ENCODE measurements at places on chromosomes 12 and 14.

- no peaks in the 10 kb centered on the region for H3K36me3 ChIP-seq
- H3K27ac ChIP-seq: no peak overlapping the region
- H3K27me3 ChIP-seq: no peaks in the 10 kb centered on the region
- no peaks in the 10 kb centered on the region for H3K4me1 ChIP-seq
- no peak for DNase-seq
These were observed 1472.5 kb upstream of the SEL1L start for GRCh38 chr14:83006121-83006670.

GRCh38 chr12:118543651-118544050 is 167.3 kb downstream of the SUDS3 start:
- H3K36me3 ChIP-seq: no peaks in the 10 kb centered on the region
- H3K4me1 ChIP-seq: no peaks in the 10 kb centered on the region
- no peak for DNase-seq
- H3K27ac ChIP-seq: no peak overlapping the region

- H3K27ac ChIP-seq: no peak overlapping the region
- H3K27me3 ChIP-seq: no peaks in the 10 kb centered on the region
- H3K4me3 ChIP-seq: no peak overlapping the region
- no peaks in the 10 kb centered on the region for H3K4me1 ChIP-seq
- no peaks in the 10 kb centered on the region for H3K36me3 ChIP-seq
These were observed 108.6 kb downstream of the BCL11B start for GRCh38 chr14:99163446-99163845.

DNA sequence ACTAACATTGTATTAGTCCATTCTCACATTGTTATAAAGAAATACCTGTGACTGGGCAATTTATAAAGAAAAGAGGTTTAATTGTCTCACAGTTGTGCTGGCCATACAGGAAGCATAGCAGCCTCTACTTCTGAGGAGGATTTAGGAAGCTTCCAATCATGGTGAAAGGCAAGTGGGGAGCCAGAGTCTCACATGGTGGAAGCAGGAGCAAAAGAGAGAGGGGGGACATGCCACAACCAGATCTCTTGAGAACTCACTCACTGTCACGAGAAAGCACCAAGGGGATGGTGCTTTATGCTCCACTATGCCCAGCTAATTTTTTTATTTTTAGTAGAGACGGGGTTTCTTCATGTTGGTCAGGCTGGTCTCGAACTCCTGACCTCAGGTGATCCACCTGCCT is 13.3 kb downstream of the OS9 start:
- H3K27ac ChIP-seq: no peak overlapping the region
- no peaks in the 10 kb centered on the region for H3K27me3 ChIP-seq
- no peak for DNase-seq
- H3K4me1 ChIP-seq: no peaks in the 10 kb centered on the region

DNA sequence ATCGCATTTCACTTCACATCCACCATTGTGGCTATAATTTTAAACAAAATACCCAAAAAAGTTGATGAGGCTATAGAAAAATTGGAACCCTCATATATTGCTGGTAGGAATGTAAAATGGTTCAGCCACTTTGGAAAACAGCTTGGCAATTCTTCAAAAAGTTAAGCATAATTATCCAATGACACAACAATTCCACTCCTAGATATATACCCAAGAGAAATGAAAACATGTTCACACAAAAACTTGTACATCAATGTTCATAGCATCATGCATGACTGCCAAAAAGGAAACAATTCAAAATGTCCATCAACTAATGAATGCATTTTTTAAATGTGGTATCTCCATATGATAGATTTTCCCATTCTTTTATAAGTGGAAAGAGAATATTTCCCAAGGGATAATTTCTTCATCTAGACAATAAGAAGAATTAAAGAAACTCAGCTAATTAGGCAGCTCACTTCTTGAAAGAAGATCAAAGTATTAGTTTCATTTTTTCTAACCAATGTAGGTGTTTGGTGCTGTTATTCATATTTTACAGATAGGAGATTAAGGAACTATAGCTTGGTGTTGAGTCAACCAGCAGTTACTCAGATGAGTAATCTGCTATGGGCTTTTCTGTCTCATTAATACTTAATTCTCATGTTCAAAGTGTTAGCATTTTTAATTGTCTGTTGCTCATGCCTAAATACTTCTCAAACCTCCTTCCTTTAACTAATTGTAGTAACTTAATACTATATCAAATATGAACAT is 32.8 kb downstream of the YEATS4 start:
- H3K27me3 ChIP-seq: no peaks in the 10 kb centered on the region
- DNase-seq: no peak
- no peaks in the 10 kb centered on the region for H3K36me3 ChIP-seq
- H3K4me1 ChIP-seq: no peaks in the 10 kb centered on the region

- no peak for DNase-seq
- H3K36me3 ChIP-seq: no peaks in the 10 kb centered on the region
These were observed 114.2 kb downstream of the DHRS2 start for GRCh38 chr14:23750357-23750756.

- H3K27me3 ChIP-seq: no peaks in the 10 kb centered on the region
- no peak for DNase-seq
- H3K36me3 ChIP-seq: no peaks in the 10 kb centered on the region
- peaks cover 4% of the 10 kb centered on the region for H3K4me1 ChIP-seq
- H3K27ac ChIP-seq: no peak overlapping the region
These were observed 198.5 kb downstream of the ATP23 start for GRCh38 chr12:58139894-58140293.

DNA sequence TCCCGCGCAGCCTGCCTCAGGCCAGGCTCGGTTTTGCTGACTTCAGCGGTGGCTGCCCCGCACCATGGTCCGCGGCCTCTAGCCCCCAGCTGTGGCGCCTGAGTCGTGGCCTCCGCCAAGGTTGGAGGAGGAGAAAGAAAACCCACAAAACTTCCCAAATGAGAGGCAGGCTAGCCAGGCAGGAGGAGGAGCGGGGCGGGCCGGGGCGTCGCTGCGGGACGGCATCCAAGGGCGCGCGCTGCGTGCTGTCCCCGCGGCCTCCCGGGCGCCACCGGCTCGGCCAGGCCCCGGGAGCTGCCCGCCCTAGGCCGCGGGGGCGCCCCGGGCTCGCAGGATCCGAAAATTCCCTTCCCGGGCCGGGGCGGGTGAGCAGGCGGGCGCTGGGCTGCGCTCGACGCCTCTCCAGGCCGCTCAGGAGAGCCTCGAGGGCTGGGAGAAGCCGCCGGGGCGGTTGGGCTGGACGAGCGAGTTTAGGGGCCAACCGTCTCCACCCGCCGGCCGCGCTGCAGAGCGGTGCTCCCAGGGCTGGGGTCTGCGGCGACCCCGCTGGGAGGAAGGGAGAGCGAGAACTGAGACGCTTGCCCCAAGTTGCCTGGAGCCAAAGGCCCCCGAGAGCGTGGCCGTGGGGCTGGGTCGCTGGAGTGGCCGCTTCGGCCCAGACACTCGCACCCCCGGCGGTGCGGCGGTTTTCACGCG is at the start of gene EFS:
Gene EFS (minus strand): TSS at position 137 of the 696 bp plus-strand sequence. CDS start 147 bp downstream, outside the sequence.
- H3K4me1 ChIP-seq: peaks cover 22% of the 10 kb centered on the region
- no peaks in the 10 kb centered on the region for H3K27me3 ChIP-seq
- H3K4me3 ChIP-seq: peak within 1 kb of the TSS; percentile 69
- H3K27ac ChIP-seq: peak within 1 kb of the TSS; percentile 85

DNA sequence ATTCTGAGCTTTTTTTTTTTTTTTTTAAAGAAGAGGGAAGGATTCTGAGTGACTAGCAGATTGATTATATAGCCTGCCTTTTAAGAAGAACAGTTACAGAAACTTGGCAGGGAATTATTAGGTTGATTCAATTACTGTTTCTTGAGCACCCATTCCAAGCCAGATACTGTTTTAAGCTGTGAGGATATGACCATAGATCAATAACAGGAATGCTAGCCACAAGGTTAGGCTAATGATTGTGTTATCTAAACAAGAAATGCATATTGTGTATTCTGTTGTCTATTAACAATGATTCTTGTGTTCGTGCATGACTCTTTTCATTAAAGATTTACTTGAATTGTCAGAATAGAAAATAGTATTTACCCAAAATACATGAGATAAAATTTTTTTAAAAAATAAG is 67.1 kb downstream of the PRORP start:
- no peaks in the 10 kb centered on the region for H3K4me1 ChIP-seq
- H3K36me3 ChIP-seq: no peaks in the 10 kb centered on the region
- H3K27me3 ChIP-seq: no peaks in the 10 kb centered on the region
- no peak overlapping the region for H3K4me3 ChIP-seq
- H3K27ac ChIP-seq: no peak overlapping the region

DNA sequence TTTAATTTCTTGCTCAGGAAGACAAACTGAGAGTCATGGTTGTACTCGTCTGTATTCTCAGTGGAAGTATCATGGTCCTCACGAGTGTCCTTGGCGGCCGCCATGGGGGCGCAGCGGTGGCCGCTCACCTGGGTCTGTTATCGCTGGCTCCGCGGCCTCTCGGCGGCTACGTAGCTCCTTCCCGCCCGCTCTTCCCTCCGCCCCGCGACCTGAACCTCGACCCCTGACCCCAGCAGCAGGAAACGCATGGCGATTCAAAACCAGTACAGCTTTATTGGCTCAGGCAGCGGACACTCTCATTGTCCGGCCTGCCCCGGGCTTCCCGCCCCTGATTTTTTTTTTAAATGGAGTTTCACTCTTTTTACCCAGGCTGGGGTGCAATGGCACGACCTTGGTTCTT is 80.8 kb downstream of the E2F7 start:
- no peak for DNase-seq
- no peaks in the 10 kb centered on the region for H3K27me3 ChIP-seq
- H3K36me3 ChIP-seq: no peaks in the 10 kb centered on the region
- H3K4me1 ChIP-seq: no peaks in the 10 kb centered on the region
- no peak overlapping the region for H3K4me3 ChIP-seq
- no peak overlapping the region for H3K27ac ChIP-seq

GRCh38 chr12:71594214-71594948 is 69.3 kb downstream of the ZFC3H1 start:
- H3K27ac ChIP-seq: no peak overlapping the region
- DNase-seq: no peak
- no peak overlapping the region for H3K4me3 ChIP-seq
- peaks cover 1% of the 10 kb centered on the region for H3K27me3 ChIP-seq
- no peaks in the 10 kb centered on the region for H3K36me3 ChIP-seq

GRCh38 chr12:3896356-3896755 is 23.2 kb upstream of the PARP11 start:
- H3K4me3 ChIP-seq: no peak overlapping the region
- no peaks in the 10 kb centered on the region for H3K36me3 ChIP-seq
- H3K27ac ChIP-seq: no peak overlapping the region
- H3K4me1 ChIP-seq: no peaks in the 10 kb centered on the region
- DNase-seq: no peak
- H3K27me3 ChIP-seq: no peaks in the 10 kb centered on the region

GRCh38 chr12:116547955-116548501 is 11.2 kb upstream of the MAP1LC3B2 start:
- no peaks in the 10 kb centered on the region for H3K36me3 ChIP-seq
- H3K27me3 ChIP-seq: no peaks in the 10 kb centered on the region

DNA sequence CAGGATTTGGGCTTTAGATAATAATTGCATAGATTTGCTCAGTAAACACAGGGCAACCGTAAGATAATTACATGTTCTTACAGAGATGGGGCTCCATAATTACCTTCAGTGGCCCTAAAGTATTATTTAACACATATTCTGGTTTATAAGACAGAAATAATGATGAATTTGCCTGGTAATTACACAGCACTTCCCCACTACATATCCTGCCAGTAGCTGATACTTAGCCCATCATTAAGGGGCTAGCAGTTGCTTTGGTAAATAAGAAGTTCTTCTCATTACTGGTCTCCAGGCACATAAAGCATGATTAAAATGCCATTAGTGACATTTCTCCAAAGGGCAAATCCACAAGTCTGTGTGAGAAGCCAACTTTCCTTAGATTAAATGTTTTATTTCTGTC is 158.7 kb downstream of the NUAK1 start:
- no peak overlapping the region for H3K27ac ChIP-seq
- no peak for DNase-seq
- no peaks in the 10 kb centered on the region for H3K36me3 ChIP-seq
- H3K4me1 ChIP-seq: peaks cover 5% of the 10 kb centered on the region

DNA sequence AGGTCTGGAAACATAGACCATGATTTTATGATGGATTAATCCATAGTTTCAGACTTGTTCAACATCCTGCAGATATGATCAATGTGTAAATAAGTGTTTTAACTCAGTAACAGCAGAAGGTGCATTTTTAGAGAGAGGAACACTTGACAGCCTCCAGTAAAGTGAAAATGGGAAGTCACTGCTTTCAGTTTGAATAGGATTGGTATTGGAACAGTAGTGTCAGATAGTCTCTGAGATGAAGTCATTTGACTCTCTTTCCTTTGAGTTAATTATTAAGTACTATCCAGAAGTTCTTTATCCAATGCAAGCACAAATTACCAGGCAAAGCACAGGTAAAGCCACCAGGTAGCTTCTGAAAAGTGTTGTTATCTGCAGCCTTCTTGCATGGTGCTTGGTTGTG is 14.5 kb upstream of the NAV3 start:
- H3K4me1 ChIP-seq: no peaks in the 10 kb centered on the region
- no peak overlapping the region for H3K4me3 ChIP-seq
- no peak overlapping the region for H3K27ac ChIP-seq
- no peaks in the 10 kb centered on the region for H3K27me3 ChIP-seq

DNA sequence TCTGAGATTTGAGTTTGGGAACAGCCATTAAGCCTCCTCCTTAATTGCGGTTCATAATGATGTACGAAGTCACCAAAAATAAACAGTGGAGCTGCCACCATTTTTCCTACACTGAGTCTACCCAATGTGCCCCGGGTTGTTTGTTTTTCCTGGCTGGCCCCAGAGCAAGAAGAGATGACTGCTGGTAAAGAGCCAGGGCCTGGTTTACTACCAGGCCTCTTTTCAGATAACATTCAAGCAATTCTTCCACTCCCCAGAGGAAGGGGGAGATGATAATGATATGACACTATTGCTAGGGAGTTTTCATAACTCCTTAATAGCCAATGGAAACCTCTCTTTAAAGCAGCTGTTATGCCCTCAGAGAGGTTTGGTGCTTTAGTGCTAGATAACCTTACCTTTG is 42.3 kb downstream of the BRAP start:
- H3K4me3 ChIP-seq: no peak overlapping the region
- no peaks in the 10 kb centered on the region for H3K4me1 ChIP-seq
- no peak for DNase-seq
- H3K27ac ChIP-seq: no peak overlapping the region
- no peaks in the 10 kb centered on the region for H3K27me3 ChIP-seq
- peaks cover 25% of the 10 kb centered on the region for H3K36me3 ChIP-seq

- H3K4me3 ChIP-seq: no peak overlapping the region
- no peak for DNase-seq
- H3K27me3 ChIP-seq: no peaks in the 10 kb centered on the region
- peaks cover 99% of the 10 kb centered on the region for H3K36me3 ChIP-seq
These were observed 33.4 kb upstream of the PSEN1 start for GRCh38 chr14:73102806-73103497.

- no peaks in the 10 kb centered on the region for H3K36me3 ChIP-seq
- no peak for DNase-seq
- H3K27ac ChIP-seq: no peak overlapping the region
These were observed 33.3 kb upstream of the BEGAIN start for GRCh38 chr14:100620255-100621100.

DNA sequence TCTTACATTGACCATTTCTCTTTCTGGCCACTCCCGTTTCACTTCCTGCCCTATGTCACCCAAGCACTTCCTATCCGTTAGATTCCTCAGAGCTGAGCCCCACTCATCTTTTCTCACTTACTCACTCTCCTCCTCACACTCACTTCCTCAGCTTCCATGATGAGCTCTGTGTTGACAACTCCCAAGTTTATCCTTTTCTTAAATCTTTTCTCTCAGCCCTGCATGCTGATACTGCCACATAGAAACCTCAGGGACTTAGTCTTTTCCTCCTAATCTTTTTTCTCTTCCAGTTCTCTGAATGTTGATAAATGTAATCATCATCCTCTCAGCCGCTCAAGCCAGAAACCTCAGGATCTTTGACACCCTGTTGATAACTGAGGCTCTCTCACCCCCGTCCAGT is 99.6 kb downstream of the ANO6 start:
- no peaks in the 10 kb centered on the region for H3K36me3 ChIP-seq
- H3K4me3 ChIP-seq: no peak overlapping the region
- H3K27ac ChIP-seq: no peak overlapping the region
- H3K27me3 ChIP-seq: no peaks in the 10 kb centered on the region
- H3K4me1 ChIP-seq: no peaks in the 10 kb centered on the region
- DNase-seq: no peak
